ENCODE measurements at places on chromosomes 4 and X. TPM values are rescaled to one million over a fixed set of nuclear protein-coding genes. Genes with fewer than 3 reads are reported as not detected.

CDX4 gene
- not detected for polyA plus RNA-seq

FREM3 gene
- 0.32 TPM for polyA plus RNA-seq

EVC2 gene
- polyA plus RNA-seq: 0.21 TPM

NXF2B gene
- not detected for polyA plus RNA-seq

SMIM10L2A gene
- 0.73 TPM for polyA plus RNA-seq

IBSP gene
- 0.62 TPM for polyA plus RNA-seq

ZIC3 gene
- 1.7 TPM for polyA plus RNA-seq

XAGE2 gene
- polyA plus RNA-seq: not detected

PABPC1L2A gene
- not detected for polyA plus RNA-seq

UGT8 gene
- polyA plus RNA-seq: 15.4 TPM

TSR2 gene
- 20.1 TPM for polyA plus RNA-seq

VEGFC gene
- not detected for polyA plus RNA-seq

STX18 gene
- polyA plus RNA-seq: 38.2 TPM

POF1B gene
- not detected for polyA plus RNA-seq

GAGE1 gene
- polyA plus RNA-seq: not detected

POLN gene
- 2.8 TPM for polyA plus RNA-seq

HPSE gene
- polyA plus RNA-seq: 12.2 TPM

MAGEE1 gene
- 53.6 TPM for polyA plus RNA-seq

FAM149A gene
- 11.1 TPM for polyA plus RNA-seq

DSPP gene
- not detected for polyA plus RNA-seq

CXCR3 gene
- not detected for polyA plus RNA-seq

ADH1C gene
- polyA plus RNA-seq: not detected

BCLAF3 gene
- 16.8 TPM for polyA plus RNA-seq

PASD1 gene
- polyA plus RNA-seq: not detected

DMRTC1B gene
- 11.2 TPM for polyA plus RNA-seq

RASL11B gene
- 12.6 TPM for polyA plus RNA-seq

NDST3 gene
- 0.59 TPM for polyA plus RNA-seq
